Vagina (tissue), 2 donors: ENCODE measurements at places on chromosomes 1 and 21.

DNA sequence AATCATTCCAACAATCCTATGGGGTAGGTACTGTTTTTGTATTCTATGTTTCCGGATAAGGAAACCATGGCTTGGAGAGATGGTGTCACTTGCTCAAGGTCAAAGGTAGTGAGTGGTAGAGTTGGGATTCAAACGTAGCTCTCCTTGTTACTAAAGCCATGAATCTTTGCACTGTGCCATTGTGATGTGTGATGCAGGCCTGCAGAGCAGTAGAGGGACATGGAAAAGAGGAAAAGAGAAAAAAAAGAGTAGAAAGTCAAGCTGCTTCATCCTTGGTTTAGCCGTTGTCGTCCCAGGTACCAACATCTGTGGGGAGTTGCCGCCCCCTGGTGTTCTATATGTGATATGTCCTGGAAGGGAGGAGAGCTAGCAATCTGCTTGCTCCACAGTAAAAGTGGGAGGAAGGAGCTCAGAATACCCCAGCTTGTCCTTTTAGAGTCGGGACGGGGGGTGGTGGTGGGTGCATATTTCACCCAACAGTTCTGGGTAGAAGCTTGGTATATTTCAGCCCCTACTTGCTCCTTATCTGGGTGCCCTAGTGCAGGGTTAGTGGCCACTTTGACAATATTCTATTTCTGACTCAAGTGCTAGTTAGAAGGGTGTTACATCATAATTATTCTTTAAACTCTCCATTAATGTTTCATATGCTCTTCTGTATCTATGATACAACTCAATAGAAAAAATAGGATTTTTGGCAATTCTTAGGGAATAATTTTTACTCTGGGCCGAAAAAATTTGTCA is 98.4 kb downstream of the EBNA1BP2 start:
- no peak for DNase-seq

DNA sequence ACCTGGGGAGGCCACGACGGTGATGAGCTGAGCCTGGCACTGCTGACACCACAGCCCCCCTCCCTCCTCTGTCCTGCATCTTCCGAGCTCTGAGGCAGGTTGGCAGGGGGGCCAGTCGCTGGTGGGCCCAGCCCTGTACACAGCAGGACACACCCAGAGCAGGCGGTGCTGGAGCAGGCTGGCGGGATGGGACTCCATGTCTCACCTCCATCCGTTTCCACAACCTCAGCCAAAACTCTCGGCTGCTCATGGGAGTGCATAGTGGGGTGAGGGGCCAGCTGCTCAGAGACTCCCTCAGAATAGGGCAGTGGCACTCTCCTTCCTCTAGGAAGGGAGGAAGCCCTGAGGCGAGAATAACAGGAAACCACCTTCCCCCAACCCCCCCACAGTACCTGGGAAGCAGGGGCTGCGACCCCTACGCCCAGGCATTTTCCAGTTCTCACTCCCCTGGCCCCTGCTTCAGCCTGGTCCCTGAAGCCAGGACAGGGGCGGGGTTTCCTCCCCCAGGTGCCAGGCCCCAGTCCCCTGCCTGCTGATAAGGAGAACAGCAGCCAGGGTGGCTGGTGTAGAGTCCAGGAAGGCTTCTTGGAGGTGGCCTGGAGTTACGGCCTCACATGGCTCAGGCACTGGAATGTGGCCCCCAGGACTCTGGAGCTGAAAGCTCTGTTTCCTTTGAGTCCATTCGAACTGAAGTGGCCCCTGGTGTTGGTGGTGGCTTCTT is 3.2 kb upstream of the IBA57 start:
- no peak for DNase-seq

DNA sequence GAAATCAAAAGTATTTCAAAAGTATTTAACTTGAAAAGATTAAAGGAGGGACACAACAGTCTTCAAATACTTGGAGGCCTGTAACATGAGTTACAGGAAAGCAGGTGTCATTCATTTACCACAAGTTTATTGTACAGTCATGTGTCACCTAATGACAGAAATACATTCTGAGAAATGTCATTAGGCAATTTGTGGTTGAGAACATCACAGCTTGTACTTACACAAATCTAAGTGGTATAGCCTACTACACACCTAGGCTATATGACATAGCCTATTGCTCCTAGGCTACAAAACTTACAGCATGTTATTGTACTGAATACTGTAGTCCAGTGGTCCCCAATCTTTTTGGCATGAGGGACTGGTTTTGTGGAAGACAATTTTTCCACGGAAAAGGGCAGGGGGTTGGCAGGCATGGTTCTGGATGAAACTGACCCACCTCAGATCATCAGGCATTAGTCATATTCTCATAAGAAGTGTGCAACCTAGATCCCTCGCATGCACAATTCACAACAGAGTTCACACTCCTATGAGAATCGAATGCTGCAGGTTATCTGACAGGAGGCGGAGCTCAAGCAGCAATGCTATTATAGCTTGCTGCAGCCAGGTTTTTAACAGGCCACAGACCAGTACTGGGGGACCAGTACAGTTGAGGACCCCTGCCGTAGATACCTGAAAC is 25.0 kb upstream of the PHTF1 start:
- no peak for DNase-seq

DNA sequence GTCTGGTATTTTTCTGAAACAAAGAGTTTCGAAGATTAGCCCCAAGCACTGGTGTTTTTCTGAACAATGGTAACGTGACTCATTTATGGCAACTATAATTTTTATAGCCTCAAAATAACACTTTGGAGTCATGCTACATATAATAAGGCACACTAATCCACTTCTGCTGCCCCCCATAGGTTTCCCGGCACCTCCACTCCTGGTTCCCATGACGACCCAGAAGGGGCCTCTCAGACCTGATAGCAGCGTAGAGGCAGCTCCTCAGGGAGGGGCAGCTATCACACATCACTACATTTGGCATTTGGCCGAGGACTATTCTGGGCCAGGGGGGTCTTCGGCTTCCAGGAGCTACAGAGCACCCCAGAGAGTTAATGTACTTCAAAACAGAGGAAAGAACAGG is 23.3 kb downstream of the CAPN8 start:
- DNase-seq = no peak

- no peak for DNase-seq
Observed at GRCh38 chr21:43269957-43270705, 101.3 kb downstream of the CRYAA start.
